GM04503 (cell line): ENCODE measurements at places on chromosomes 13 and 19.

DNA sequence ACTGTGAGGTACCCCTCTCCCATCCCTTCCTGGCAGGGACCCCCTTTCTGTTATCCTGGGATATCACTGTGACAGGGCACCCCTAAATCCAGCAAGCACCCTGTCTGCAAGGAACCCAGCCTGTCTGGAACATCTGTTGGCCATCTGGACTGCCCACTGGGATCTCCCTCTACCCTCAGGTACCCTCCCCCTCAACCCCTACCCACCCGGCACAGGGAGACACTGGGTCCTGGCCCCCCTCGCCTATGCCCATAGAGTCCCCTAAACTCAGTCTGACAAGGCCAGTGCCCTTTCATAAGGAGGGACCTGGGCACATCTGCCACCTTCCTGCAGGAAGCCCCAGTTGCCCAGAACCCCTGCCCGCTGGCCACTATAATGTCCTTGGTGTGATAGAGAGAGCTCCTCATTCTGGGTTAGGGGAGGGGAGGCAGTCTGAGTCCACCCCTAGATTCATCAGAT lies 2.8 kb upstream of the SLC27A5 start:
- no peak for DNase-seq

DNA sequence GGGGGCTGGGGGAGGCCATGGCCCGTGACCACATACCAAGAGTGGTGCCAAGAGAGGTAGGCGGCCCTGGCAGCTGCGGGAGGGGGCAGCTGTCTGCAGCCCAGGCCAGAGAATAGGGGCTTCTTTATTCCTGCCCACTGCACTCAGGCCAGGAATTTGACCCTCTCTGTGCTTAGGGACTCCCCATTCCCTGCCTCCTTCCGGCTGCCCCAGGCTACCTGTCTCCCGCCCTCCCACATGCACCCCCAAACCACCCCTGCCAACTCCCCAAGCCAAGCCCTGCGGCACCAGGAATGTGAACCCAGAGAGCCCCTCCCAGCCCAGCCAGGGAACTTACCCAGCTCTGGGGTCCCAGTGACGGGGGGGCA lies 687 bp downstream of the PLEKHA4 start:
- DNase-seq = no peak

DNA sequence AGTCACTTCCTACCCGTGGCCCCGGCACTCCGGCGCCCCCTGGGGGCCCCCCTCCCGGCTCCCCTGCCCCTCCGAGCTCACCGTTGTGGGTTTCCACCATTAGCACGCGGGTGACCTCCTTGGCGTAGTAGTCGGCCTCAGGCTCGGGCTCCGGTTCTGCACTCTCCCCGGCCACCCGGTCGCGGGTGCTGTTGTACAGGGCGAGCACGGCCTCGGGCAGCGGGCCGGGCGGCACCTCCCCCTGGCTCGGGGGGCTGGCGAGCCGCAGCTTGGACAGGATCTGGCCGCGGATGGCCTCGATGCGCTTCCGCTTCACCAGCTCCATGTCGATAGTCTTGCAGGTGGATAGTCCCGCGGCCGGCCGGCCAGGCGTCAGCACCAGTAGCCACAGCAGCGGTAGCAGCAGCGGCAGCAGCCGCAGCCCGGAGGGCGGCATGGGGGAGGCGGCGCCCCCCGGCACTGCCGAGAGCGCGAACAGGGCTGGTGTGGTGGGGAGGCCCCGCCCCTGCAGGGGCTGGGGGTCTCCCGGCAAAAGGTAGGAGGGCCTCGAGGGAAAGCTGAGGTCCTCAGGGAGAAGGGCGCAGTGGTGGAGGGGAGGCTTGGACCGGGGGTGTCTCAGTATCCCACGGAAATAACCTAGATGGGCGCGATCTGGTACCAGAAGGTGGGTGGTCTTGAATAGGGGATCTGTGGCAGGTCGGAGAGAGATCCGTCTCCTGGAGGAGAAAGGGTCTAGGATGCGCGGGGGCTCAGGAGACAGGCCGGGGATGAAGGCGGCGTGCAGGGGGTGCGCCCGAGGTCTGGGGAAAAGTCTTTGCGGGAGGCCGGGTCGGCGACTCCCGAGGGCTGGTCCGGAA lies 885 bp downstream of the TGFB1 start:
- no peak for DNase-seq

DNA sequence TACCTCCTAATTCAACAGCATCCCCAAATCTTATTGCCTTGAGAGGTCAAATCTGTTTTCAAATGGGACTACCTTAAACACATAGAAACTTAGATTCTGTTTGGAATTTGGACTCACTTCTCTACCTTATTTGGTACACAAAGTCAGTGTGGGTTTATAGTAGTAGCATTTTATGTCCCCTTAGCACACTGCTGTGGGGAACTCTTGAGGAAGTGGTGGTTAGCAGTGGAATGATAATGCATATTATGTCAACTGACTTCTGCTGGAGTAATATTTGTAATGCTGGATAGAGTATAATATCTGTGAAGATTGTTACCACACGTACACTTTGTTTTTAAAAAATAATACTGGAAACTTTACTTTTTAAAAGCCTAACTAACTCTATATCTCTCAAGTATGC lies 386.3 kb downstream of the NDFIP2 start:
- peak; percentile 11 for DNase-seq

GRCh38 chr13:21060338-21061028 lies 903 bp downstream of the LATS2 start:
- DNase-seq = no peak

- DNase-seq = no peak
Measured at GRCh38 chr19:51480590-51480989, 2.3 kb downstream of the CEACAM18 start.

- DNase-seq = no peak
Measured at GRCh38 chr19:8393871-8394250, 3.7 kb downstream of the RAB11B start.

- no peak for DNase-seq
Measured at GRCh38 chr19:1076951-1077350, 10.0 kb downstream of the ARHGAP45 start.

DNA sequence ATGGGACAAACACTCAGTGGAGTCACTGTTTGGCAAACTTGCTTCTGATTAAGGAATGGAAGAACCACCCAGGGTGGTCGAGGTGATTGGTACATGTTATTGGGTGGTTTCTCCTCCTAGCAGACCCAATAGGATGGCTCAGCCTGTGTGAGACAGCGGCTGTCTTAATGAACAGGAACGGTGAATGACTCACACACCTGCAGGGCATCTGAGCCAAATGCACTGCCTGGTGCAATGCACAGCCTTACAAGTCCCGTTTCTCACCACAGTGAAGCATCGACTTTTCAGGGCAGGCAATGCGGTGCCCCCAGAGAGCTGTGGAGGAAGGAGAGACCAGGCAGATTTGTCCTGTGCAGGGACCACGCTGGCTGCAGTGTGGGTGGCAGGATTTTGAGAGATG lies 238.5 kb downstream of the FGF9 start:
- DNase-seq = no peak

DNA sequence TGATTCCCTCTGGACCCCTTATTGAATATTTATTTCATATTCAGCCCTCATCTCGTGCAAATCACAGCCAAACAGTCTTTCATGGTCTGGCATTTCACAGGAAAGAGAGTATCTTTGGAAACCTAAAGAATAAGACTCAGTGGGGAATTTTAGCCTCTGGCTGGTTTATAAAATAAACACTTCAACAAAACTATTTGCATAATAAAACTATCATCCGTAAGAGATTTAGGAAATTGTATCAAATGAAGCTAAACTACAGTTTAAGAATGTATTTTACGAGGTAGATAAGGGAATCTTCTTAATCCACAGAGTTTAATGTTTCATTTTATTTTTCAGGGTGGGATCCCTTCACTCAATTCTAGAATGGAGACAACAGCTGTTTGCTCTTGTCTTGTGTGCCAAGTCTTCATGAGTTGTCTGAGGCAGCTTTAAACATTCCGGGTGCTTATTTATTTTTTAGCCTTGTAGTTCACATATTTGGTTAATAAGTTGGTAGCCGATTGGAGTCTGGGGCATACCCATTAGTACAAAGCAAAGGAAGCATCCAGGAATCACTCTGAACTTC lies 634.4 kb upstream of the KLF12 start:
- DNase-seq = no peak

- no peak for DNase-seq
Measured at GRCh38 chr13:62702502-62702901, 1286.9 kb upstream of the PCDH20 start.

GRCh38 chr19:2774953-2775555 lies 8.0 kb downstream of the SGTA start:
- DNase-seq = no peak

GRCh38 chr19:19421299-19421696 lies 15.8 kb downstream of the GATAD2A start:
- DNase-seq = no peak

- no peak for DNase-seq
Measured at GRCh38 chr19:13700621-13701020, 63.7 kb upstream of the MRI1 start.

GRCh38 chr19:28596561-28597071 lies 616.3 kb downstream of the UQCRFS1 start:
- no peak for DNase-seq

DNA sequence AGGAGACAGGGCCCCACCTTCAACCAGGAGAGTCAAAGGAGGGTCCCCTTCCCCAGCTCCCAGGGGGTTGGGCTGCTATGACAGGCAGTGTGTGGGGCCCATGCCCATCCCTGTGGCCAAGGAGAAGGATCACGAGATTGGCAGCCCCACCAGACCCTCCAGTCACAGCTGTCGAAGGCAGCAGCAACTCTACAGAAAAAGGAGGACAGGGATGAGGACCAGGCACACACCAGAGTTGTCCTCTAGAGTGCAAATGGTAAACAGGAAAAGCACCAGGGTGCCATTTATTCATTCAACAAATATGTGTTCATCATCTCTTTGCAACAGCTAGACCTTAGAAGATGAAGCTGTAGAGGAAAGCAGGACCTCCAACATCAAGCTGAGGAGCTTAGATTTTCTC lies 4.1 kb downstream of the PTH2 start:
- DNase-seq = no peak

DNA sequence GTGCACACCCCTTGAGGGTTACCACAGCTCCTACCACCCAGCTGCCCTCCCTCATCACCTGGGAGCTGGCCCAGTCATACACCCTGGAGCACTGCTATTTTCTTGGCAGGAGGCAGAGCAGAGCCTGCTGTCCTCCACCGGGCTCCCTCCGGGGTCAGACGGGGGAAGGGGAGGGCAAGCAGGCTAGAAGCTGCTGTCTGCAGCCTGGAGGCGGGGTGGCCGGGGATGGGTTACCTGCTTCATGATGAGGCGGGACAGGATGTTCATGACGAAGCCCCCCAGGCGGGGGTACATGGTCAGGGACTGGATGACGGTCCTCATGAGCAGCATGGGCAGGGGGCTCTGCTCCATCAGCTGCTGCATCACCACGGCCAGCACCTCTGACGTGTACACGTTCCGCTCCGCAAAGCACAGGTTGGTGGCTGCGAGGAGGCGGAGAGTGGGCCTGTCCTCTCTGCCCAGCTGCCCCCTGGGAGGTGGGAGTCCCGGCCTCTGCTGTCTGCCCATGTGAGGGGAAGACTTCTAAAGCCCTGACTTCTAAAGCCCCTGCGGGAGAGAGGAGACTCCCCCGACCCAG lies 2.7 kb upstream of the RSPH6A start:
- no peak for DNase-seq

- no peak for DNase-seq
Measured at GRCh38 chr13:77535448-77535847, at the start of gene SCEL. SCEL (plus strand) TSS chr13:77535706; CDS start chr13:77555876, 20,170 bp downstream.

DNA sequence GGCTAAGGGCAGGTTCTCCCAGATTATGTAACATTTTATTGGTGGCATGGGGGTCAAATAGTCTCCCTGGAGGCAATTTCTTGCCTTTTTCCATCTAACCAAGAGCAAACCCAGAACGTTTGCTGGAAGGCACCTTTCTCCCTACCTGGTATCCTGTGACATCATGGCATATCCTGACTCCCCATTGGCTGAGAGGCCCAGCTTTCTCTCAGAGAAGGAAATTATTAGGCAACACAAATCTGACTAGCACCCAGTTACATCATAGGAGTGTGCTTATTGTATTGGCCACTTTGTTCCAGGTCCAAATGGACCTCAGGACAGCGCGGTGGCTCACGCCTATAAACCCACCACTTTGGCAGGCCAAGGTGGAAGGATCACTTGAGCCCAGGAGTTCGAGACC lies 13.0 kb downstream of the NTN5 start:
- no peak for DNase-seq

DNA sequence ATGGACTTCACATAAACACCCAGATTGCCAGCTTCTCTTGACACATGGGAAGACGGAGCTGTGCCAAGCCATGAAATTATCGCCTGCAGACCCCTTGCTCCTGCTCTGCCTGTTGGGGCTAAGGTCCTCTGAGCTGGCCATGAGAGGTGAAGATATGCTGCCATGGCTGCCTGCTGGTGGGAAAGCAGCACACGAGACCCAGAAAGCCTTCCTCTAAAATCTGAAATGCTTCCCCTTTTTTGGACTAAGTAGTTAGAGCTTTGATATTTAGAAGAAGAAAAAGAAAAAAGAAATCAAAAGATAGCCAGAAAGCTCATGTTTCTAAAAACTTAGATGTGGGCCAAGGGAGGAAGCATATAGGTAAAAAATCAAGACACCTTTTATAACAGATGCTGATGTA lies 11.2 kb downstream of the WDFY2 start:
- no peak for DNase-seq

- no peak for DNase-seq
Measured at GRCh38 chr19:45103156-45103507, 10.2 kb downstream of the PPP1R37 start.

GRCh38 chr13:51663973-51664957 lies 80.0 kb downstream of the WDFY2 start:
- DNase-seq = no peak

- DNase-seq = no peak
Measured at GRCh38 chr13:113832205-113832604, 31.7 kb downstream of the GAS6 start.

DNA sequence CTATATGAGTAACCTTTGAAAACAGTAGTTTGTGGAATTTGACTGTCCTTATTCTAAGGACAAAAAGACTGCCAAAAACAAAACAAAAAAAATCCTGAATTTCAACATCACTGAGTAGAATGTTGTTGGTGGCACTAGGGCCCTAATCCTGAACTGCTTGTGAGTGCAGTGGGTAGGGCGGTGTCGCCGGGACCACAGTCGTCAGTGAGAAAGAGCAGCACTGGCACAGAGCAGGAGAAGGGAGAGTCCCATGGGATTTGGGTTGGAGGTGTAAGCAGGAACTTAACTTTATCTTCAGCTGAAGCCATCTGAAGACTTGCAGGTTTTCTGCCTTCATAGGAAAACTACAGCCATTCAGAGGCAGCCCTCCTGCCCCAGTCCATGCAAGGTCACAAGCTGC lies 5.6 kb downstream of the PCID2 start:
- DNase-seq = no peak

DNA sequence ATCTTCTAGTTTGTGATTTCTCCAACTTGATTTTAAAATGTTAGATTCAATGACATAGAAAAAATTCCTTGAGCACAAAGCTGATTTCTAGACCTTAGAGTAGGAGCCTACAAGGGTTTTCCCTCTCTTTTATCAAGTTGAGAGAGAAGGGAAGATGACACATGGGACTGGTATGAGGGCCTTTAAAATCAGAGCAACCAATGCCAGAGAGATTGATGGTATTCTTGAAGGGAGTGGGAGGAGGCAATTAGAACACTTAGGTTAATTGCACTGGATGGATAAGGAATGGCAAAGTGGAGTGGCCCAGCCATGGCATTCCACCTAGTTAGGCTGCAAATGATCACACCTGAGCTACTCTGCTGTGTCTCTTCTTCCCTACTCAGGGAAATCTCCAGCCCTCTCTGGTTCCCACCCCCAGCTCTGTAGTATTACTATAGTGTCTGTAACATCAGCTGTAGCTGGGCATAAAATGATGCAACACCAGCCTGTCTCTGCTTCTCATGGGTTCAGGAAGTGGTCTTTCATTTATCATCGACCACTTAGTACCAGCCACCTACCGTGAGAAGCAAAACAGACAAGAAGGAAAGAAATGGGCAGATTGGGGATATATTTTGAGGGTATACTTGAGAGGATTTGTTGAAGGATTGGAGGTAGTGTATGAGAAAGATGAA lies 333.6 kb downstream of the DLEU7 start:
- DNase-seq = no peak
